ENCODE measurements at places on chromosomes 1 and 21. TPM values are rescaled to one million over a fixed set of nuclear protein-coding genes. Genes with fewer than 3 reads are reported as not detected.

The CD1B gene
- total RNA-seq = not detected

DNA sequence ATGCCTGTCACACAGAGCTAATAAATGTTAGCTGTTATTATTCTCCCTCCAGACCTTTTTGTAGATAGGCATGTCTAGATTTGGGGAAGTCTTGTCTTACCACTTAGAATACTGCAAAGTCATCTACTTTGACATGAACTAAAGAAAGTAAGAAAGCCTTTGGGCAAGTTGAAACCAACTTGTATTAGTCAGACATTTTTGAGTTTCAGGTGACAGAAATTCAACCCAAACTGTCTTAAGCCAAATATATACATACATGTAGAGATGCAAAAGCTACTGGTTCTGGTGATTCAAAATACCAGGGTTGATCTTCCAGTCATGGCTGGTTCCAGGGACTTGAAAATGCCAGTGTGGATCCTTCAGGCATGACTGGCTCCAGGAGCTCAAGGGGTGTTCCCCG lies 276.8 kb upstream of the TMEM51 start:
- DNase-seq = no peak

DNA sequence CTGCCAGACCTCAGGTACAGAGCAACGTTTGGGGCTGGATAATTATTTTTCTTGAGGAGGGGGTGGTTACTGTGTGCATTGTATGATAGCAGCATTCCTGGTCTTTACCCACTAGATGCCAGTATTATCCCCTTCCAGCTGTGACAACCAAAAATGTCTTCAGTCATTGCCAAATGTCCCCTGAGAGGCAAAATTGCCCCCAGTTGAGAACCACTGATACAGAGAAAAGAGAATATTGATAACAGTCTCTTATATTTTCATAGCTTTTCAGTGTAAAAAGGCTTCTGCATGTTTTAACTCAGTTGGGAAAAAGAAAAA lies 51.8 kb upstream of the SYT14 start:
- no peak for DNase-seq

- no peak for DNase-seq
Observed at GRCh38 chr1:223844787-223845036, 1.0 kb downstream of the TP53BP2 start.

DNA sequence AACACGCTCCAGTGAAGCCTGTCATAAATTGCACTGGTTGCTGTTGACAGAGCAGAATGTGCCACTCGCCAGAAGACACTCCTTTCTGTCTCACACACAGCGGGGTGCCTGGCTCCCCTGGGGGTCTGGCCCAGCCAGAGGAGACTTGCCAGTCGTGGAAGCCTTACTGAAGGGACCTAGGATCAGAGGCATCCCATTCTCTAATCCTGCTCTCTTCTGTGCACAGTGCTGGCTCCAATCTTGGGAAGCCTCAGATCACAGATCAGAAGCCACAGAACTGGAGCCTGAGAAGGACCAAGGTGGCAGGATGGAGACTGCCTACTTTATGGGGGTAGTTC lies 1.4 kb downstream of the SLC9A1 start:
- no peak for DNase-seq

GRCh38 chr1:30258876-30259275 lies 464.5 kb downstream of the MATN1 start:
- DNase-seq = no peak
